ENCODE measurements at places on chromosomes 6 and 20. TPM values are rescaled to one million over a fixed set of nuclear protein-coding genes. Genes with fewer than 3 reads are reported as not detected.

FOXQ1 gene
- 2.5 TPM for total RNA-seq

IMPG1 gene
- total RNA-seq = not detected

RHAG gene
- total RNA-seq = 0.07 TPM

THBS2 gene
- total RNA-seq = not detected

ZNF292 gene
- total RNA-seq = 4.0 TPM

PCSK2 gene
- total RNA-seq = not detected

NHSL1 gene
- 2.6 TPM for total RNA-seq

GLP1R gene
- not detected for total RNA-seq

GJA10 gene
- not detected for total RNA-seq

BCL2L1 gene
- total RNA-seq = 204 TPM

SPATA25 gene
- total RNA-seq = 0.28 TPM

TOX2 gene
- total RNA-seq = 11.2 TPM

PLN gene
- total RNA-seq = not detected

ARG1 gene
- total RNA-seq = not detected

LAMA2 gene
- 0.42 TPM for total RNA-seq

CDC25B gene
- 225 TPM for total RNA-seq

OVOL2 gene
- total RNA-seq = 0.18 TPM
